ENCODE measurements at places on chromosomes 1 and 21. TPM values are rescaled to one million over a fixed set of nuclear protein-coding genes. Genes with fewer than 3 reads are reported as not detected.
A peak's percentile ranks its signal among the peaks of the same experiment; 100 is the strongest.

DNA sequence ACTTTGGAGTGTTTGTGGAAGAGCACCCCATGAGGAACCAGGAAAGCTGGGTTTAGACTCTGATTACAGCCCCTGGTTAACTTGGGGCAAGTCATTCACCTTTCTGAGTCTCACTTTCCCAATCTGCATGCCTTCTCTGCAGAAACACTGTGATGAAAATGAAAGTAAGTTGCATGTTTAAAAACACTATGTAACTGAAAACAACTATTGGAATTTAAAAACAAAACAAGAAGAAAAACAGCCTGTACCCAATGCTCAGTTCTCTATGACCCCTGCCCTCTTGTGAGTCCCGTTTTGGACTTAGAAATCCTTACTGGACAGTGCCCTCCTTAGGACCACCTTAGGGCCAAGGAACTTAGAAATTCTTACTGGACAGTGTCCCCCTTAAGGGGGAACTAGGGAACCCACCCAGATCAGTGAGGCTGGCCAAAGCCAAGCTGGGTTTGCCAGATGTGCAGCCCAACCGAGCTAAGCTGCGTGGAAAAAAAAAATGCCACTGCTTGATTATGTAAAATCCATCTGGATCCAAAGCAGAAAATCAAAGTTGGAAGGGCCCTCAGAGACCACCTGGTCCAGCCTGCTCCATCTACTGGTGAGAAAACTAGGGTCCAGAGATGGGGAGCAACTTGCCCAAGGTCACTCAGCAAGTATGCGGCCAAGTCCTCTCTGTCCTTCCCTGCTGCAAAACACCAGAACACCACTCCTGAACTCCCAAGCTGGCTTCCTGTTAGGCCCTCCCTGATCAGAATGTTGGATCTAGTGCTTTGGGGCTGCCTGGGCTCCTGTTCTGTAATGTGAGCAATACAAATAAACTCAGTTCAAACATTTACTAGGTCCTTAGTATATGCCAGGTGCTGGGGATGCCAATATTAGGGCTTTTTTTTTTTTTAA is 77.7 kb downstream of the MRPL37 start:
- DNase-seq = peak; percentile 65

GRCh38 chr1:7424352-7424890 is 346.7 kb upstream of the VAMP3 start:
- no peak for DNase-seq

- no peak for DNase-seq
Measured at GRCh38 chr1:87104945-87105344, 190.5 kb downstream of the HS2ST1 start.

DNA sequence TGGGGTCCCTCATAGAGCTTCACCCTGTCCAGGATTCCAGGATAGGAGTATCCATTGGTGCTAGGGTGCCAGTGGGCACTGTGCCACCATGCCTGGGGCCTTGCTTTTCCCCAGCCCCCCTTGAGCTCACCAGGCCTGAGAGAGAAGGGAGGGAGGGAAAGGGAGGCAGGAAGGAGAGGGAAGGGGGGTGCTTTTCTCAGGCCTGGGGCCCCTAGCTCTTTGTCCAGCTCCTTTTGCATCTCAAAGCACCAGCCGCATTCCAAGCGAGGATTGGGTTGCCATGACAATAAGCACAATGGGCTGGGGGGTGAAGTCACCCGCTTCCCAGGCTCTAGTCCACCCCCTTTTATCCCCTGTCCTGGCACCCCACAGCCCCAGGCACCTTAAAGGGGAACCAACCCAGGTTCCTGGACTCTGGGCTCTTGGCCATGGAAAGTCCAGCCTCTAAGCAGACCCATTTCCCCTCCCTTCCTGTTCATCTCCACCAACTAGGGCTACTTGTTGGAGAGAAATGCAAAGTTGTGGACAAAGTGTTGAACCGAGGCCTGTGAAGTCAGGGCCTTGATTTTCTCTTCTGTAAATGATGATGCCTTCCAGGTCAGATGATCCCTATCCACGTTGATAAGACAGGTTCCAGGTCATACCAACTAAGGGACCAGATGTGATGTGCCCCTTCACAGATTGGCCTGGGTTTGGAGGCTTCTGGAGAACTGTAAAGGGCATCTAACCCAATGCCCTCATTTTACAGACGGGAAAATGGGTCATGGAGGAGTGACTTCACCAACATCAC is 11.4 kb downstream of the THBS3 start:
- no peak for DNase-seq

The PGLYRP3 gene
- not detected for total RNA-seq

The CDK18 gene
- total RNA-seq = 112 TPM

DNA sequence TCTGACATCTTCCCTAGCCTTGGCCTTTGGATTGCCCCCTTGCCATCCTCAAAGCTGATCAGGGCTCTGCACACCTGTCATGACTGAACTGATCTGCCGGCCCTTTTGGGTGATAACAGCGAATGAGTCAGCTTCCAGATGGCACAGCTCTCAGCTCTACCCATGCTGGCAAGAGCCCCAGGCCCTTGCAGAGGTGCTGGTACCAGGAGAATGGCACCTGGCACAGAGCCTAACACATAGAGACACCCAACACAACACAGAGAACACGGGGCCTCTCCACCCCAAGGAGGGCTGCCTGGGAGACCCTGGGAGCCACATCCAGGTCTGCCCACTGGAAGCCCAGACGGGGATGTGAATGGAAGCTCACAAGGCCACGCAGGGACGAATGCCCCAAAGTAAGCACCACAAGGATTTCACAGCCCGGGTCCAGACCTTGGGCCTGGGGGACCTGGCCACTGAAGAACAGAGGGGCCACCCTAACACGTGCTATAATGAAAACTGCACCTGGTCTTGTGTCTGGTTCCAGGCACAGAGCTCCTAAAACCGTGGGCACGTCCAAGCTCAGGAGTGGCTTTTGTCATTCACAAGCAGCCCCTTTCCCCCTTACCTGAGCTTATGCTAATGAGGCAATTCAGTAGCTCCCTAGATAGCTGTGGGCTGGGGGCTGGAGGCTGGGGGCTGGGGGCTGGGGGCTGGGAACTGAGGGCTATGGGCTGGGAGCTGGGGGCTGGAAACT is 160.5 kb downstream of the NPHP4 start:
- no peak for DNase-seq

- DNase-seq = no peak
Measured at GRCh38 chr1:221644145-221644448, 97.8 kb downstream of the DUSP10 start.

GRCh38 chr21:15852146-15852545 is 122.4 kb downstream of the USP25 start:
- DNase-seq = no peak

The CHI3L2 gene
- total RNA-seq = not detected

The MAN1C1 gene
- total RNA-seq = 4.5 TPM

The ASAP3 gene
- 38.2 TPM for total RNA-seq

- DNase-seq = no peak
Measured at GRCh38 chr1:27071049-27071416, 58.4 kb upstream of the TENT5B start.

The CEP104 gene
- 51.2 TPM for total RNA-seq

- DNase-seq = no peak
Measured at GRCh38 chr1:10170239-10170574, 40.2 kb upstream of the KIF1B start.

DNA sequence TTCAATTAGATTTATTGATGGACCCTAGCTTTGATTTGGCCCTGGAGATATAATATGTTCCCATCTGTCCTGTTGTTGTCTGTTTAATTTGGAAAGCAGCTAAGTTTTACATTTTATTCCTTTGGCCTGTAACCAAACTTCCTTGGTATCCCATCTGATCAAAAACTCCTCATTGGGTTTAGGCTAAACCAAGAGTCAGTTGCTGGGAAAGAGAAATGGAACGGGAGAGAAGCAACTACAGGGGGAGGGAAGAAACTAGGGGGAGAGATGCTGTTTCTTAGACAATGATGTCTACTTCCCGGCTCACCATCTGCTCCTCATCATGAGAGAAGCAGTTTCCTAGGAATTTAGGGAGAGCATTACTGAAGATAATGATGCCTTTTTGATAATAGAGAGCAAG is 141.8 kb downstream of the SYT2 start:
- no peak for DNase-seq

DNA sequence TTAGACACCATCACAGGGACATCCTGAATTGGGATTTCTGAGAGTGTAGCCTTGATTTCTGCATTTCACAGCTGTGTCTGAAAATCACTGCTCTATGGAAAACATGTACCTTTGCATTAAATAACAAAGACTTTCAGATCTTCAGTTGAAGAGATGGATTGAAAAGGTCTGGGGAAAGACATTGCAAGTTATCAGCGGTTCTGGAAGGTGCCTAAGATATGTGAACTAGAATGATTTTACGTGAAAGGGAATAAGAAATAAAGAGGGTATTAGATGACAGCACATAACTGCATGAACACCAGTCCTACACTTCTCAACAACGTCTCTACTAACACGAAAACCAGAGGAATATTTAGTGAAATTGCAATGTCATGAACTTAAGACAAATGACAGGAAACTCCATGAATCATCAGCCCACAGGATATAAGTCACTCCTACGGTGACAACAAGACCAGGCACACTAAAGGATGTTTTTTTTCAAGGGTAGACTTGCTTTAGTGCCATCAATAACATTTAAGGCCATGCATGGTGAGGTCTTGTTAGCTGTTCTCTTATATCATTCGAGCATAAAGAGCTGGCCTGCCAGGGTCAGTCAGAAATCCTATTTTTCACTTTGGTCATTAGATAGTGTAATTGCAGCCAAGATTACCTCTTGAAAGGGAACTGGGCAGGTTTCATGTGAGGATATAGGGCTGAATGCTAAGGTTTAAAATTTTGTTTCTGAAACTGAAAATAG is 283.1 kb downstream of the GRIK1 start:
- no peak for DNase-seq
